Activated T-helper 1 cell treated with anti-CD3 and anti-CD28 coated beads, Interleukin-2, amount 50 U/mL, for 16 hours (primary cell): ENCODE measurements at places on chromosomes 11 and 22.

GRCh38 chr11:11672789-11673188 lies 51.0 kb upstream of the GALNT18 start:
- no peak for DNase-seq

DNA sequence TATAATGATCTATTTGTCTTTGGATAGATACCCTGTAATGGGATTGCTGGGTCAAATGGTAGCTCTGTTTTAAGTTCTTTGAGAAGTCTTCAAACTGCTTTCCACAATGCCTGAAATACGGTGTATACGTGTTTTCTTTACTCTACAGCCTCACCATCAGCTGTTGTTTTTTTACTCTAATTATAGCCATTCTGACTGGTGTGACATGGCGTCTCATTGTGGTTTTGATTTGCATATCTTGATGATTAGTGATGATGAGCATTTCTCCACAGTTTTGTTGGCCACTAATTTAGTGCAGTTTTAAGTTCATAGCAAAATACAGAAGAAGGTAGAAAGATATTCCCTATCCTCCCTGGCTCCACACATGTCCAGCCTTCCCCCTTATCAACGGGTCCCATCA lies 26.3 kb upstream of the VPREB1 start:
- no peak for DNase-seq

DNA sequence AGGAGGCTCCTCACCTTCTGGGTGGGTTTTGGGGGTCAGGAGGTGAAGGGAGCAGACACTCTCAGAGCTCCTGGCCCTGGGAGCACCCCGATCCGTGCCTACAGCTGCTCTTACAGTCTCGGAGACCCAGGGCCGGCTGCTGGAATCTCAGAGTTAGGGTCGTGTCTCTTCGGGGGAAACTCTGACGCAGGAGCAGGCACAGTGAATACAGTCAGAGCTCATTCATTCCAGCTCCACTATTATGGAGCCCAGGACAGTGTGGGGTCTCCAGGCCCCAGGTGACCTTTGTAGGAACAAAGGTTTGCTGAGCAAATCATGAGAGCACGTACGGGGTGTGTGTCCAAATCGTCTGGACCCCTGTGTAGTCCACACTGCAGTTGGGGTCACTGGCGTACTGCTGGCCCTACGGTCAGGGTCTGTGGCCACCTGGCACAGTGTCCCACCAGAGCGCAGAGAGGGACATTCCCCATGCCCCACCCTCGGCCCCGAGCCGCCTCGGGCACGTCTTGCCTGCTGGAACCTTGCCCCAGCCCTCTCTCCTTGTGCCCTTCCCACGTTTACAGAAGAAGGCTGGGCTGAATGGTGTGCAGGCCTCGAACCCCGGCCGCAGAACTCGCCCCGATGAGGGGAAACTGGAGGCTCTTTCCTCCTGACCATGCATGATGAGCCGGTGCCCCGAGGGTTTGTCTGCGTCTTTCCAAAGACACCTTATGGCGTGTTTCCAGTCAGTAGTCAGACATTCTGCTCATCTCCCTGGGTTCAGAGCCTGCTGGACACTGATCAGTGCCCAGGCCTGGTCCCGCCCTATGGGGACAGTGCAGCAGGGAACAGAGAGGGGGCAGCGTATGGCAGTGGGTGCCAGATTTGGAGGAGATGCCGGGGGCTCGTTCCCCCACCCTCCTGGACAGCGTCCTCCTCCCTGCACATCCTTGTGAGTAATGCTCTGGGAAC lies 1166.6 kb downstream of the BRD1 start:
- no peak for DNase-seq

GRCh38 chr11:3196161-3197043 lies 22.2 kb downstream of the MRGPRG start:
- DNase-seq, result no peak

- no peak for DNase-seq
These were observed 44.5 kb downstream of the CD44 start for GRCh38 chr11:35183326-35183925.

GRCh38 chr22:44609400-44609988 lies 92.5 kb upstream of the PRR5 start:
- no peak for DNase-seq

GRCh38 chr11:17314232-17314547 lies 37.4 kb upstream of the NCR3LG1 start:
- DNase-seq, result no peak

DNA sequence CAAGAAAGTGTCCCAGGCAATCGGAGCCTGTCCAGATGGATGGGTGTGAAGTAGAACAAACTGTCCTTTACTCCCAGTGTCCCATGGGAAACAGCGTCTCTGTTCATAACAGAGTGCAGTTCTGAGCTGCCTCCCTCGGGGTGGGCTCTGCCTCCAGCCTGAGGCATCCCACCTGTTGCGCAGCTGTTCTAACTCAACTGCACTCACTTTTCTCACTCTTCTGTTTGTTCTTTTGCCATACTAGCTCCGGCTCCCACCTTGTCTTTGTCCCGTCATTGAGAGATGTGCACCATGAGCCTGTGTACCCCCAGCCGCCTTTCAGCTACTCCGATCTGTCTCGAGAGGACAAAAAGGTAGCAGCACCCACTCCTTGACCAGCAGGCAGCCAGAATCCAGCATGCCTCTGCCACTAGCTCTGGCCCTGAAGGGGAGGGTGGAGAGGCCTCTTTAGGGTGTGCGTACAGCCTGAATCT lies 20.7 kb upstream of the CDC42EP2 start:
- DNase-seq, result no peak

DNA sequence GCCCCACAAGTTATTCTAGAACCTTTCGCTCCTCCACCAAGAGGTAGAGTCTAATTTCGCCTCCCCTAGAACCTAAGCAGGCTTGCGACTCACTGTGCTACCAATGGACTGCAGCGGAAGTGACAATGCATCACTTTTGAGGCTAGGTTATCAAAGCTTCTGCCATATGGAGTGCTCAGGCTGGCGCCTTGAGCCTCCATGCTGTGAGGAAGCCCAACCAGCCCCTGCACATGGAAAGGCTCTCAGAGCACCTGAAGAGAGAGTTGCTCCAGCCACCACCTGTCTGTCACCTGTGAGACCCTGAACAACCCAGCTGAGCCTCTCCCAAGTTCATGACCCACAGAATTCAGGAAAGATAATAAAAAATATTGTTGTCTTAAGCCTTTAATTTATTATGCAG lies 29.3 kb upstream of the CBX7 start:
- DNase-seq, result no peak

- peak; percentile 20 for DNase-seq
These were observed 844 bp downstream of the PCF11 start for GRCh38 chr11:83157594-83158356.

GRCh38 chr11:72061739-72062396 lies 18.5 kb downstream of the NUMA1 start:
- DNase-seq, result no peak

DNA sequence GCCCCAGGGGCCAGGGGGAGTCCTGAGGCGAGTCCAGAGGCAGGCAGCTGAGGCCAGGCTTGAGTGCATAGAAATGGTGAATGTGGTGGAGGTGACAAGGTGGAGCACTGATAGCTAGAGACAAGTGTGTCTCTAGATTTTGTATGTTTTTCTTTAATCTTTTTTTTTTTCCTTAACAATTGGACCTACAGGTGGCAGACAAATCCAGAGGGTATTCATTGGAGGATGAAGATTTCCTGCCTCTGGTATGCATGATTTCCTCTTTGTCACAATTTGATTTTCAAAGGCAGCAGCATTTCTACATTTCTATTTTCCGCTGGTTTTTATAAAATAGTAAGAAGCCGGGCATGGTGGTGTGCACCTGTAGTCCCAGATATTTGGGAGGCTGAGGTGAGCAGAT lies 47.7 kb upstream of the DKK3 start:
- DNase-seq, result no peak

DNA sequence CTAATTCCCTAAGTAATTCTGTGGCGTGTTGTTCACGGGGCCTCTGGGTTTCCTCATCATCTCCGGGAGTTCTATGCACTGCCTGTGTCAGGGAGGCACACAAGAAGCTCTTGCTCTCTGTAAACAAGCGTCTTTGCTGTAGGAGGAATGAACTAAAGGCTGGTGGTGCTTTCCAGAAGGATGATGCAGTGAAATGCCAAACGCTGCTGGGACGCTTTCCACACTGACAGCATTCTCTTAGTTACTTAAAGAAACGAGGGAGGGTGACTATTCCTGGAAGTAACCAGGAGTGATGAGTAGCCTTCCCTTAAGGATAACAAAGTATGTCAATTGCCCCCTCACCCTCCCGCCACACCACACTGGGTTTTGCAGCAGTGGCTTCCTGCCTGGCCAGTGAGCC lies 38.5 kb upstream of the NUP50 start:
- no peak for DNase-seq

GRCh38 chr11:26860091-26860780 lies 133.7 kb upstream of the FIBIN start:
- no peak for DNase-seq

GRCh38 chr11:64553554-64554201 lies 37.3 kb upstream of the SLC22A12 start:
- peak; percentile 13 for DNase-seq

- no peak for DNase-seq
These were observed 95.5 kb upstream of the TMEM45B start for GRCh38 chr11:129720156-129720555.

- DNase-seq, result no peak
These were observed 825 bp downstream of the PTPMT1 start for GRCh38 chr11:47566149-47566698.

DNA sequence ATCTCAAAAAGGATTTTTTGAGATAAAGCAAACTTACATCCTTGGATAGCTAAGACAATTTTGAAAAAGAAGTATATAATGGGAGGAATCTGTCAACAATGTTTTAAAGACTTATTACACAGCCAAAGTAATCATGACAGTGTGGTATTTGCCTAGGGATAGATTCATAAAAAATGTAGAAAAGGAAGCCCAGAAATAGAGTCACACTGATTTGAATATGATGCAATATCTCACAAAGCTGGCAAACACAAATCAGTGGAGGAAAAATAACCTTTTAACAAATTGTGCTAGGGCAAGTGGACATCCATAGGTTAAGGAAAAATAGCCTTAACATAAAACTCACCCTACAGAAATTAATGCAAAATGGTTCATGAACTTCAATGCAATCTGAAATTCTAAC lies 6.0 kb downstream of the XKR3 start:
- no peak for DNase-seq

- DNase-seq, result no peak
These were observed 9.9 kb downstream of the RGL4 start for GRCh38 chr22:23700706-23701105.

DNA sequence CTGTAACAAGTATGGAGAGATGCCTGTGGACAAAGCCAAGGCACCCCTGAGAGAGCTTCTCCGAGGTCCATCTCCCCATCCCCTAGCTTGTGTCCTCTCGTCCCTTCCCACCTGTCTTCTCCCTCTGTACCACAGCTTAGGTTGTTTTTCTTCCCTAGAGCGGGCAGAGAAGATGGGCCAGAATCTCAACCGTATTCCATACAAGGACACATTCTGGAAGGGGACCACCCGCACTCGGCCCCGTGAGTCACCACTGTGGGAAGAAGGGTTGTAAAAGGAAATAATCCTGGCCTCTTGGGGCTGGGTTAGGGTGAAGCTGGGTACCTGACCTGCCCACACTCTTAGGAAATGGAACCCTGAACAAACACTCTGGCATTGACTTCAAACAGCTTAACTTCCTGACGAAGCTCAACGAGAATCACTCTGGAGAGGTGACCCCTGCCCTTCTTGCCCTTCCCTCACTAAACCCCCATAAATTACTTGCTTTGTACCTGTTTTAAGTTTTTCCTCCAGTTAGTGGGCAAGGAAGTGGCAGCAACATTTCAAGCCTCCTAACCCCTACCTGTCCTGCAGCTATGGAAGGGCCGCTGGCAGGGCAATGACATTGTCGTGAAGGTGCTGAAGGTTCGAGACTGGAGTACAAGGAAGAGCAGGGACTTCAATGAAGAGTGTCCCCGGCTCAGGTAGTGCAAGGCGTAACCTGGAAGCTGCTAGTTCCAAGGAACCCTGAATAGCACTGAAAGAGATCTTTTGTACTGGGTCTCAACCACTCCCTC lies 3.1 kb downstream of the TAF10 start:
- no peak for DNase-seq
